Muscle of arm (tissue), 14 donors: ENCODE measurements at places on chromosomes 13 and 19. TPM values are rescaled to one million over a fixed set of nuclear protein-coding genes. Genes with fewer than 3 reads are reported as not detected.
A peak's percentile ranks its signal among the peaks of the same experiment; 100 is the strongest.

DNA sequence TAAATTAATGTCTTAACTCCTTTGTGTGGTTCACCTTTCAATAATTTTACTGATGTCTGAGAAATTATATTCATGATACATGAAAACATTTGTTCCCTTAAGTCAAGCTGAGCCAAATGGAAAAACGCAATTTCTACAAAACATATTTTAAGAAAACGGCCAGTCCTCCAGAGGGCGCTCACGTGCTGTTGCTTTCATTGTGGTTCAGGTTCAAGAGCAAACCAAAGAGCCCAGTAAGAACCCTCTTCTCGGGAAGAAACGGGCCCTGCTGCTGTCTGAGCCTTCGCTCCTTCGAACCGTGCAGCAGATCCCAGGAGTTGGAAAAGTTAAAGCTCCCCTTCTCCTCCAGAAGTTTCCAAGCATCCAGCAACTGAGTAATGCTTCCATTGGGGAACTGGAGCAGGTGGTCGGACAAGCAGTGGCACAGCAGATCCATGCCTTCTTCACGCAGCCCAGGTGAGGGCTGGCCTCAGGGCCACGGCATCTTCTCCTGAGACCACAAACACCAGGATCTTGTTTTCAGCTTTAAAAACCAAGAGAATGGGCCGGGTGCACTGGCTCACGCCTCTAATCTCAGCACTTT lies 4.3 kb downstream of the FAAP24 start:
- peak; percentile 51 for DNase-seq

- no peak for DNase-seq
These were observed 74.0 kb upstream of the SOX1 start for GRCh38 chr13:111992911-111993310.

Gene NLRP7
- not detected for polyA plus RNA-seq

- DNase-seq, result no peak
These were observed at the start of gene OR7G2 for GRCh38 chr19:9107375-9107774. TSS of gene OR7G2 (minus strand) at chr19:9107475. CDS start at chr19:9103243, 4,232 bp downstream.

DNA sequence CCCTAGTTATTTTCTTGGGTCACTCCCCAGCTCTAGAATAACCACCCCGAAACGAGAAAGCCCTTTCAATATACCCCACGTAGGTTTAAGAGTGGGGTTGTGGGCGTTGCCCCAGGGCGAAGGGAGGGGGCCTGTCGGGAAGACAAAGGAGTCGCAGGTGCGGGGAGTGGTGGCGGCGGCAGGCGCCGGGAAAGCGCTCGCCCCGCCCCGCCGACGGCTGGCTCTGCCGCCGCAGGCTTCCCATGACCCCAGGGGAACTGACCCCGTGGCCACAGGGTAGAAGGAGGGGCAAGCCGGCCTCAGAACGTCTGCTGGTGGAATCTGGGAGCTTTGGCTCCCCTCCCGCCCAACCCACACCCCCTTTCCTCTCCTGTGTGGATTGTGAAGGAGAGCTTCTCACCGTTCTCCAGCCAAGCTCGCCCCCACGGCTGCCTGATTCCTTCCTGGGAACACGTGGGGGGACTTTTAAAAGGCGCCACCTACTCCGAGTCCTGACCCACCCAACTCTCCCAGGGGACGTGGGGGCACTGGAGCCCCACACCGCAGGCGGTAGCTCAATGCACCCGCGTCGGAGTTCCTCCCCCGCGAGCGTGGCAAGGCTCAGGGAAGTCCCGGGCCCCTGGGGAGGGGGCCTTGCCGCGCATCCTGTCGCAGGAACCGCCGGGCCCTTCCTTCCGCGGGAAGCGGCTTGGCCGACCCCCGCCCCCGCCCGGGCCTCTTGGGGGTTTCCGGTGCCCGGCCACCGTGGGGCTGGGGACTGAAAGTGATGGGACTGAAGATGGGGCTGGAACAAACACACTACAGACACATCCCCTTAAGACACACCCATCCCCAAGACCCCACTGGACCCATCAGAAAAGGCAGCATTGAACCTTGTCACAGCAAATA lies 5.5 kb downstream of the IER2 start:
- peak; percentile 59 for DNase-seq

Gene AMER2
- polyA plus RNA-seq, result 0.37 TPM

DNA sequence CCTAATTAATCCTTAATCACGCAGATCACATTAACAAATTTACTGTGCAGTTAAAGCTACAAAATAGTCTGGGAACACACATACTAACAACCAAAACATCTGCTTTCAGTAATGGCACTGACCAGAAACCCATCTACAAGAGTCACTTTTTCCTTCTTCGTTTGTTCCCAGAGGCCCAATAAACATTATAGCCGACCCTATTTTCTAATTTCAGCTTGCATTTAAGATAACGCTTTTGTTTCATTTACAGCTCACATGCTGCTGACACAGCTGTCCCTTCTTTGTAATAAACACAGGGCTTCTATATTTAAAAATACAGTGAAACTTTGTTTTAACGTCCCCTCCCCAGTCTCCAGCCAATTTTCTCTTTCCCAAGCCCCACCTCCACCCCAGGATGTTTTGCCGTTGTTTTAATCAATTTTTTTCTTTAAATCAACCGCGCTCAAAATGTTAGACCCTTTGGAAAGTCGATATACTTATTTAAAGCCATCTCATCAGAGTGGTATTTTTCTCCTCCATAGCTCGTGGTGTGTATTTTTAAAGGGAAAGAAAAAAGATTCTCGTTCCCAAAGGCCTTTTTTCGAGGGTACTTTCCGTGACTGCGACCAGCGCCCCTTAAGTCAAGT lies 1.7 kb upstream of the WBP4 start:
- DNase-seq, result peak; percentile 56

DNA sequence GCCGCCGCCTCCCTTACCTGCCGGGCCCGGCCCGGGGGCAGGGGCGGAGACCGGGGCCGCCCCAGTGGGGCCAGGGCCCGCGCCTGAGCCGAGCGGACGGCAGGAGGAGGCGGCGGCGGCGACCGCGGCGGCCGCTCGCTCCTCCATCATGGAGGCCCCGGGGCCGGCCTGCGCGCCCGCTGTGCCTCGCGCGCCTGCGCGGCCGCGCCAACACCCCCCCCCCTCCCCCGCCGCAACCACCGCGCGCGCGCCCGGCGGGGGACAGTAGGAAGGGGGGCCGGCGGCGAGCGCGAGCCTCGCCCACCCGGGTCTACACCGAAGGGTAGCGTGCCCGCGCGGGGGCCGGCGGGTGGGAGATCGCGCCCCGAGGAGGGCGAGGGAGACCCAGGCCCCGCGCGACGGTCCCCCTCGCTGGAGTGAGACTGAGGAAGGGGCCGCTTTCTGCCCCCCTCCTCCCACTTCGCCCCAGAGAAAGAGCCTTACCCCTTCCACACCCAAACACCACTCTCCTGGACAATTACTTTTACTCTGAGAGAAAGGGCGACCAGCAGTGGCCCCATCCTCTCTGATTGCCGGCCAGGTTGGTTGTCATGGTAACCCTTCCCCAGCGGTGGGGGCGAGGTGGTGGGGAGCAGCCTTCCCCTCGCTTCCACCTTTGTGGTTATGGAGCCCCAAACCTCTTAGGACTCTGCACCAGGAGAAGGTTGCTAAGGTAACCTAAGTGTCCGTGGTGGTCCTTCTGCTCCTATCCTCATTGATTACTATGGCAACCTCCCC lies at the start of gene STRN4:
TSS of gene STRN4 (minus strand) at position 170 of the 777 bp plus-strand sequence. CDS start at position 150, 20 bp downstream.
- no peak for DNase-seq

- no peak for DNase-seq
These were observed 283.1 kb downstream of the KLF12 start for GRCh38 chr13:73851104-73851503.

Gene C13orf46
- 0.24 TPM for polyA plus RNA-seq

DNA sequence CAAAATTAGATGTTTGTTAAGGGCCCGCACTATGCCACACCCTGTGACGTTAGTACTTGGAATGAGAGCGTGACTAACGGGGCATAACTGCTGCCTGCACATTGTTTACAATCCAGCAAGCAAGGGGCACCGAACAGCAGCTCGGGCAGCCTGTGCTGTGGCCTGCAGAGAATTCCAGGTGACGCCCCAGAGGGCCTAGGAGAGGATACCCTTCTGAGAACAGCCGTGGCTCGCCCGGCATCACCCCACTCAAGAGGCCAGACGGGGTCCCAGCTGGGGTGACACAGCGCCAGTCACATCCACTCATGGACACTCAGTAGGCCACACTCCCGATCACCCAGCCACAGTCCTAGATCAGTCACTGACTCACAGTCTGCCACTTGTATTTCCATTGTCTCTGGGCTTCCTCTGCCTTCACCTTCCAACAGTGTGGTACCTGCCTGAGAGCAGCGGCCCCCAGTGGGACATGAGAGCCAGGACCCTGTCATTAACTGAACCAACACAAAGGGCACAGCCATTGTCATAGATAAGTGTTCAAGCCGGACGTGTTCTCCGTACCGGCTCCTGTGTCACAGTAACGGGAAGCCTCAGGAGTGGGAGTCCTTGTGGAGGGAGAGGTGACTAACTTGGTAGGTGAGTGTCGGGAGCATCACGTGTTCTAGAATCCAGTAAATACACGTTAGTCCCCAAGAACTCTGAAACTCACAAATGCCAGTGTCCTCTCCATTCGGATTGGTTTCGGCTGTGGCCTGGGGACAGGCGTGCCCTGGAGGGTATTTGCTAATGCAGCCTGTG lies 7.5 kb downstream of the ZNF331 start:
- DNase-seq, result no peak

Gene ERICH4
- 0.26 TPM for polyA plus RNA-seq

DNA sequence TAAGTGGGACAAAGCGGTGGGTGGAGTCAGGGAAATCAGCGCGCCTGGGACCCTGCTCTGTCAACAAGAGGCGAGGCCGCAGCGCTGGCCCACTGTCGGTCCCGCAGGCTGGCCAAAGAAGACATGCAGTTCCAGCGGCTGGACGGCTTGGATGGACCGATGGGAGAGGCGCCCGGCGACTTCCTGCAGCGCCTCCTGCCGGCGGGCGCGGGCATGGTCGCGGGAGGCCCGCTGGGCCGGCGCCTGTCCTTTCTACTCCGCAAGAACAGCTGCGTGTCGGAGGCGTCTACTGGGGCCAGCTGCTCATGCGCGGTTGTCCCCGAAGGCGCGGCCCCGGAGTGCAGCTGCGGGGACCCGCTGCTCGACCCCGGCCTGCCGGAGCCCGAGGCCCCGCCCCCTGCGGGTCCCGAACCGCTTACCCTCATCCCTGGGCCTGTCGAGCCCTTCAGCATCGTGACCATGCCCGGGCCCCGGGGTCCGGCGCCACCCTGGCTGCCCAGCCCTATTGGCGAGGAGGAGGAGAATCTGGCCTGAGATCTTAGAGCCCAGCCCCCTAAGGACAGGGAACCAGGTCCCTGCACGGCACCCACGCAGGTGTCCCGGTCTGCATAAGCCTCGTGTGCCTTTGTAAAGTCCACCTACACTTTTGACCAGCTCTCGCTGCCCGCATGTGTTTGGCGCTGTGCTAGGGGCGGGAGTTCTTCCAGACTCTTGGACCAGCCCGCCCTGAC lies 6.1 kb downstream of the BEST2 start:
- DNase-seq, result peak; percentile 64

GRCh38 chr13:41565216-41565615 lies 107.9 kb downstream of the RGCC start:
- DNase-seq, result no peak

- no peak for DNase-seq
These were observed 114.0 kb downstream of the COL4A2 start for GRCh38 chr13:110421061-110421460.

DNA sequence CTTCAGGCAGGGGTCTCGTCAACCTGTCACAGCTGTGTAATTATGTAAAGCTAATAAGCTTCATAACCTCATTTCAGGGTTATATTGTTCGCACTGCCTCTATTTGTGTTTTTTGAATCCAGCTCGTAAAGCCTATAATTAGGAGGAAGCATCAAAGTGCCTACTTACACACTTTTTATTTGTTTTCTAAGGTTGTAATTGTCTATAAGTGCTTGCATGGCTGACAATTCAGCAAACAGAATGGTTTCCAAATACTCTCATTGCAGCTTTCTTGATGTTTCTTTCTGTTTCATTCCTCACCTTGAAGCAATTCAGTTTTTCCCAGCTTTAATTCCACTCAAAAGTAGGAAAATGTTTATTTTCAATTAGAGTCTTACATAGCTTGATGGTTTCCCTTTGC lies 336.3 kb downstream of the HS6ST3 start:
- DNase-seq, result no peak

- no peak for DNase-seq
These were observed 81.2 kb upstream of the WASF3 start for GRCh38 chr13:26476111-26476781.

Gene TLE6
- polyA plus RNA-seq, result 0.21 TPM

- no peak for DNase-seq
These were observed 2075.3 kb downstream of the PCDH9 start for GRCh38 chr13:65154661-65155447.

GRCh38 chr19:44789943-44790483 lies 12.3 kb downstream of the CBLC start:
- no peak for DNase-seq

Gene MEIOSIN
- polyA plus RNA-seq, result not detected

Gene SCN1B
- 7.4 TPM for polyA plus RNA-seq

Gene ATP4A
- polyA plus RNA-seq, result not detected

GRCh38 chr19:807627-808422 lies 10.6 kb downstream of the PTBP1 start:
- no peak for DNase-seq

DNA sequence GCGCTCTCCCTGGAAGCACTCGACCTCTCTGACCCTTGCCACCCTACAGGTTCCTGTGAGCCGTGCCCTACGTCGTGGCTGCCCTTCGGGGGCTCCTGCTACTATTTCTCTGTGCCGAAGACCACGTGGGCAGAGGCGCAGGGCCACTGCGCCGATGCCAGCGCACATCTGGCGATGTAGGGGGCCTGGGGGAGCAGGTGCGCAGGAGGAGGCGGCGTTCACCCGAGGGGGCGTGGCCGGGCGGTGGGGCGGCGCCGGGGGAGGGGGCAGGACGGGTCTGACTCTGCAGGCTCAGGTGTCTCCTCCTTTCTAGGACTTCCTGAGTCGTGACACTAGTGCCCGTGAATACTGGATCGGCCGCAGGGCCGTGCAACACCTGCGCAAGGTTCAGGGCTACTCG lies 26.4 kb downstream of the CLEC4M start:
- DNase-seq, result no peak

Gene PRRG2
- polyA plus RNA-seq, result 0.50 TPM

Gene CEACAM8
- polyA plus RNA-seq, result 0.19 TPM

Gene ZNF627
- 16.2 TPM for polyA plus RNA-seq

DNA sequence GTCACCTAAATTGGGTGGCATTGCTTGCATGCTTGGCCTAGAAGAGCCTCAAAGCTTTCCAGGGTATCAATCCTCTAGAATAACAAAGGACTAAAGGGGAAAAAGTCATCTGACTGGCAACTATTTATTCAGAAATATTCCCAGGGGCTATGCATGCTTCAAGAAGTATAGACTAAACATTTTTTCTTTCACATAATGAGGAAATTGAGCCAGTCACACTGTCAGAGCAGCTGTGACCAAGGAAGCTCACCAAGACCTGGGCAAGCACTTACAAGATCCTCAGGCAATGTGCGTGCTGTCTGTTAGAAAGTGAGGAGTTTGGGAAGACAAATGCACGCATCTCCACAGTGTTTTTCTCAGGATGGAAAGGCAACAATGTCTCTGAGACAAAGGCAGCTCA lies 747.2 kb downstream of the DIAPH3 start:
- DNase-seq, result no peak

Gene ZNF540
- 3.2 TPM for polyA plus RNA-seq

GRCh38 chr19:28514166-28514565 lies 698.8 kb downstream of the UQCRFS1 start:
- DNase-seq, result no peak

- no peak for DNase-seq
These were observed 7.1 kb downstream of the ZIC2 start for GRCh38 chr13:99988529-99989275.
